ENCODE measurements at places on chromosomes 4 and X.

GRCh38 chrX:14802943-14803710 lies 69.7 kb downstream of the FANCB start:
- no peak for DNase-seq

DNA sequence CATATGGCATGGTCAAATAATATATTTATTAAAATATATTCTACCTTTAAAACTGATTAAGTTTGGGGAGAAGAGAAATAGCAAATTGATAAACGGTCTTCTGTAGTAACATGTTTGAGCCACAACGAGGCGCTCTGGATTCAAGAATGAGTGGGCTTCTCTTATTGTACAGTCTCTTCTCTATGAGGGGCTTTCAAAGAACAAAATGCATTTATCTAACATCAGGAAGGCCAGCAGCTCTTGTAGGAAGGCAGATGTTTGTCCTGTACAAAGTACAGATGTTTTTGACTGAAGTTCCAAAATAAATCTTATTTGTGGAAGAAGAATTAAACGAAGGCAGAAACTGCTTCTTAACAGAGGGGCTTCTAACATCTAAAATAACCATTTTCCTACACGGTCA lies 153.6 kb downstream of the RASL11B start:
- peak; percentile 53 for DNase-seq

DNA sequence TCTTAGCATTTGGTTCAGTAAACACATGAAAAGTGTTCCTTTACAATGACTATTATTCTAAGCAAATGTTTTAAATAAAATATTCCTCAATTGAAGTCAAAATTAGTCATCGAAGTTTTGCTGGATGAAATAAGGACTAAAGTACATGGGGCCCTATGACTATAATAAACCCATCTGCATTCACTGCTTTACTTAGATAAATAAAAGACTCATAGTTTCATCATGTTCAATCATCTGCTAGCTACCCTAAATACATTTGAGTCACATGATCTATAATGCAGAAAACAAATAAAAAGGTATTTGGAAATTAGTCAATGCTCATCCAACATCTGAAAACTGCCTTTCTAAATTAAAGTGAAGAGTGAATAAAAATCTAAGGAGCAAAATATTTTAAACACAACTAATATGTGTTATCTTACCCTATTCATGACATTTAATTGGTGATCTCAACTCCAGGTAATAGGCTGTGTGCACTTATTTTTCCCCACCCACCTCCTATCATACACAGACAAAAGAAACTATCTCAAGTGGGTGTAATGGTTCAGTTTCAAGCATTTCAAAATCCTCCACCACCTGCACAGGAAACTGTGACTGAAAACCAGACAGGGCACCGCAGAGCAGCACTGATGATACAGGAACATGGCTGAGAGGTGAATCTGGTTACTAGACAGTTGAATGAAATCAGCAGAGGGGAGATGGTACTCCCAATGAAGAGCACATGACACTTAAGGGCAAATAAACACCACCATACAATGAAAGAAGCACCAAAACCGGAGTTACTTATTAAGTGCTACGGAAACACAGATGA lies 78.6 kb downstream of the CAMK2D start:
- DNase-seq = no peak

DNA sequence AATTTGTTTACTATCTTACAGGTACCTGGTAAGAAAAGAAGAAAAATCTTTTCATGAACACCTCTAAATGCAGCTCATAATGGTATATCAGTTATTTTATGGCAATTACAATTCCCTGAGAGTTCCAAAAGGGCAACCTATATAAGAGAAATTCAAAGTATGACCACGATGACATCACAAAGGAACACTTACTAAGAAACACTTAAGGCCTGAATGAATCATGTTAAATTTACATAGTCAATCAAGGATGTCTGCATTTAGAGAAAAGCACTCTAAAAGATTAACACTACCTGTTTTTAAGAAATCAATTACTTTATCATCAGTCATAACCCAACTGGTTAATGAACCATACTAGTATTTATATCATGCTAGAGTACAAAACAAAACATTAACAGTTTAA lies 63.9 kb downstream of the LCORL start:
- no peak for DNase-seq

GRCh38 chrX:75623535-75623934 lies 100.7 kb upstream of the ZDHHC15 start:
- peak; percentile 14 for DNase-seq

DNA sequence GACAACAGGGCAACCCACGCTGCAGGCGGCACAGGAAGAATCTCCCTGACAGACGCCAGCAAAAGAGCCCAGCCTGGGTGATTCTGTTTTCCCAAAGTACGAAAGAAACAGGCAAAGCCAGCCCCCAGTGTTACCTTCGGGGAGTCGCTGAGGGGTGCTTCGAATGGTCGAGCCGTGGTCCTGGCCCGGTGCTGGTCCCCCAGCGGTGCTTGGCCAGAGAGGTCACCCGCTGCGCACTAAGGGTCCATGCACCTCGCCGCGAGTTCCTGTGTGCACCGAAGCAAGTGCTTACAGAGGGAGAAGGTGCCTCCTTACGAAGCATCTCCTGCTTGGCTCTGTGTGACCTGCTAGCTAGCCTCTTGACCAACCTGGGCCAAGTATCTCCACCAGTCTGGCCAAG lies 77.1 kb downstream of the HMX1 start:
- no peak for DNase-seq

DNA sequence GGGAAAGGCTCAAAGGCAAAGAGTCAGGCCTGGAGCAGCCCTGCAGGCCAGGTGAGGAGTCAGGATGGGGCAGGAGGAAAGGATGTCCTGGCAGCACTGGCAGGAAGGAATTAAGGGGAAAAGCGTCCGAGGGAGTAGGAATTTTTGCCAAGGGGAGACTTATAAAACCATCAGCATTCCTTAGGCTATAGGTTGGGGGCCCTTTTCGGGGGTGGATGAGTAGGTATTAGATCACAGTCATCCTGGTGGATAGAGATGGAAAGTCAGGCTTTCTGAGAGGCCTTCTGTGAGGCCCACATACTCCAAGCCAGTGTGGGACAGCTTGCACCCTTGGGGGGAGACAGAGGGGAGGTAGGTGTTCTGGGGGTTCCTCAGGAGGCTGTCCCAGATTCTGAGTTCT lies 12.3 kb downstream of the STARD8 start:
- DNase-seq = no peak

DNA sequence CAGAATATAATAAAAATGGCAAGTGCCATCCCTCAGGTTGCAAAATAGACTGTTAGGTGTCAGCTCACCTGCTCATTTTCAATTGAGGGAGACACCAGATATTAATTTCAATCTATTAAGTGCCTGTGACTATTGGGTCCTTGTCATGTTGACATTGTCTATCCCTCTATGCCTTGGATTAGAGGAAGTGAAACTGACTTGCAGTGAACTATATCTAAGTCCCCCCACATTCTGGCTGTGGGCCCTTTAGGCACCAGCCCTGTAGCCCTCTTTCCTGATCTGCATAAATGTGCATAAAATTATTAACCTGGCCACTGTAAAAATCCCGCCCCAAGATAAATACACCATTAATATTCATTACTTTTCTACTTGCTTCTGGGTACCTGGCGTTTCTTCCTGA lies 293.0 kb upstream of the CLNK start:
- DNase-seq = no peak

- no peak for DNase-seq
Observed at GRCh38 chrX:153731117-153731844, 6.6 kb downstream of the ABCD1 start.

- DNase-seq = no peak
Observed at GRCh38 chrX:48752498-48752897, 9.0 kb upstream of the GLOD5 start.

GRCh38 chrX:136794080-136794479 lies 13.3 kb upstream of the ARHGEF6 start:
- no peak for DNase-seq

GRCh38 chrX:85303544-85303943 lies 59.8 kb downstream of the ZNF711 start:
- DNase-seq = no peak

DNA sequence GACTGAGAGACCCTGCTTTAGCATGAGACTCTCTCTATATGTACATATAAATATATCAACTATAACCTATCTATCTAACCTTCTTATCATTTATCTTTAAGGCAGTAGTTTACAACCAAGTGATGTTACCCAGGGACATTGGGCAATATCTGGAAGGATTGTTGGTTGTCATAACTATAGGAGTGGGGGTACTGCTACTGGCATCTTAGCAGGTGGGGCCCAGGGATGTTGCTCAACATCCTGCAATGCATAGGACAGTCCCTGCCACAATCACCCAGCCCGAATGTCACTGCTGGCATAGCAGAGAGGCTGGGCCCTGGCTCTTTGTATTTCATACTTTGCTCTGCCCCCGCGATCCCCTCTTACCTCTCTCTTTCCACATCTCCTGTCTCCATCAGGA lies 397.7 kb downstream of the IL15 start:
- no peak for DNase-seq

DNA sequence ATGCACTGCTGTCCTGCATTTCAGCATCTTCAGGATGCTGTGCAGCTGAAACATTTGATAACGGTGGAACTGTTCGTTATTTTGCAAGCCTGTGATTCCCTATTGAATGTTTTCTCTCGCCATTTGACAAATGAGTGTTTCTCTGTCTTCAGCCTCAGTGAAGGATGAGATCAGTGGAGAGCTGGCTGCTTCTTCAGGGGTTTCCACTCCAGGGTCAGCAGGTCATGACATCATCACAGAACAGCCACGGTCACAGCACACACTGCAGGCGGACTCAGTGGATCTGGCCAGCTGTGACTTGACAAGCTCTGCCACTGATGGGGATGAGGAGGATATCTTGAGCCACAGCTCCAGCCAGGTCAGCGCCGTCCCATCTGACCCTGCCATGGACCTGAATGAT lies 52.6 kb downstream of the HTT start:
- DNase-seq = no peak

- no peak for DNase-seq
Observed at GRCh38 chr4:11430536-11430935, 1.8 kb upstream of the HS3ST1 start.

GRCh38 chr4:173919196-173919595 lies 364.3 kb downstream of the FBXO8 start:
- DNase-seq = no peak

- DNase-seq = peak; percentile 8
Observed at GRCh38 chr4:8726344-8726851, 133.8 kb downstream of the CPZ start.

DNA sequence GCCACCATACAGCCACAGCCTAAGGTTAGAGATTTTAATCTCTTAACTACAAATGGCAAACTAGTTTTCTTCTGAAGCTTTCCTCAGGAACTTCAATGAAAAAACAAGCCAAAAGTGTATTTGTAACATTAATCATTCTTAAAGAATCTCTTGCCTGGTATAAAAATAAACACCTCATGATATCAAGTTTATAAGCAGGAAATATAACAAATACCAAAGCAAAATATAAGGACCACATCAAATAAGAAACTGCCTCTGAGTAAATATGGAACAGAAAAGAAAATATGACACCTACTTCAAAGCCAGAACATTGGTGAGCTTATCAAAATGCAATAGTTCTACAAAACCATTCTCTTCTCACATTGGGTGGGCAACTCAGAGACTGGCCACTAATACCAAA lies 89.9 kb downstream of the GPC4 start:
- DNase-seq = no peak

GRCh38 chrX:38407126-38407525 lies 54.7 kb downstream of the OTC start:
- no peak for DNase-seq

- DNase-seq = no peak
Observed at GRCh38 chrX:46694549-46694948, 64.4 kb downstream of the SLC9A7 start.

- peak; percentile 29 for DNase-seq
Observed at GRCh38 chr4:13162886-13163285, 321.3 kb downstream of the RAB28 start.

- no peak for DNase-seq
Observed at GRCh38 chr4:145830699-145831098, 107.9 kb downstream of the ZNF827 start.

- peak; percentile 87 for DNase-seq
Observed at GRCh38 chr4:113760795-113761619, 531 bp downstream of the CAMK2D start.

DNA sequence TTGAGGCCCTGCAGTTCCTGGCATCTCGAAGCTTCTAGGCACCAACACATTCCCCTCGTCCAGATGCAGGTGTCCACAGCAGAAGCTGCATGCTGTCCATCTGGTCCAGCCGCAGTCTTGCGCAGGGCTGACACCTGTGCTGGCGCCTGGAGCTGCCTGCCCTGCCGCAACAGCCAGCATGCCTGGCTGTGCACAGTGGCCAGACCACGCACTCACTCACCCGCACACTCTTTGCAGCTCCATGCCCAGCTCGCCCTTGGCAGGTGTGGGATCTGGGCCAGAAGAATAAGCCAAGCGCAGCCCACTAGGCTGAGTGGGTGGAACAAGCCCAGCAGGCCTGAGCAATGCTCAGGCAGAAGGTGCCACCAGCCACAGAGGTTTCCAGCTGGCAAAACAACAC lies 125.6 kb downstream of the PARM1 start:
- no peak for DNase-seq

DNA sequence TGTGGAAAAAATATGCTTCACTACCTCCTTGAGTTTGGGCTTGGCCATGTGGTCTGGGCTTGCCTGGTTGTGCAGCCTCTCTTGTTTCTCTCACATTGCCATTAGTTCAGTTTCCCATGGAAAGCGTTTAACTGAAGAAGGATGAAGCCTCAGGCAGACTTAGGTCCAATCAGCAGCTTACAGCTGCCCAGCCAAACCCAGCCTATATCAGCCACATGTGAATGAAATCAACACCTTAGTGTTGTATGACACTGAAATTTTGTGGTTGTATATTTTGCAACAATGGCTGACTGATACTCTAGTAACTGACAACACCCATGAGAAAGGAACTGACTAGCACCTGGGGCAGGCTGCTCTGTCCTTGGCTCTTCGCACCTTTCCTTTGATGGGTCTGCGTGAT lies 81.2 kb downstream of the KLF8 start:
- DNase-seq = no peak

GRCh38 chr4:156886481-156886880 lies 85.1 kb downstream of the PDGFC start:
- no peak for DNase-seq

GRCh38 chrX:15343075-15343476 lies 7.8 kb upstream of the PIGA start:
- no peak for DNase-seq

GRCh38 chr4:139958739-139959098 lies 195.3 kb downstream of the MAML3 start:
- no peak for DNase-seq

DNA sequence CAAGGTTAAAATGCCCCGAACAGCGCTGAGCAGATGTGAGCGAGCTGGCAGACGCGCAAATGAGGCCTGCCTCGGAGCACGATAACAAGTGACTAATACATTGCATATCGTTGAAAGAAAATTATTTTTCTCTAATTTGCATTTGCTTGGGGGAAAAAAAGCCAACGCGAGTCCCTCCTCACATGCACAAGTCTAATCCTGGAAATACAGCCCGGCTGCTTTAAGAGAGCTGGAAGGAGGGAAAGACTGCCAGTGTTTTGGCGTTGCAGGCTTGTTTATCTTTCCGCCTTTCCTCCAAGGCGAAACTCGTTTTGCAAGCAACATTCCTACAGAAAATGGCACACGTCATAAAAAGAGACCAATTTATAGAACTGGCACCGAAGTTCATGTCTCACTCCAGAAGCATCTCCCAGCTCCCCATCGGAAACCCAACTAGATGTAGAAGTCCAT lies 12.6 kb downstream of the BCOR start:
- DNase-seq = no peak

GRCh38 chr4:2082118-2082517 lies 23.0 kb downstream of the NAT8L start:
- no peak for DNase-seq
